ENCODE measurements at places on chromosomes 6 and 20.
A peak's percentile ranks its signal among the peaks of the same experiment; 100 is the strongest.

DNA sequence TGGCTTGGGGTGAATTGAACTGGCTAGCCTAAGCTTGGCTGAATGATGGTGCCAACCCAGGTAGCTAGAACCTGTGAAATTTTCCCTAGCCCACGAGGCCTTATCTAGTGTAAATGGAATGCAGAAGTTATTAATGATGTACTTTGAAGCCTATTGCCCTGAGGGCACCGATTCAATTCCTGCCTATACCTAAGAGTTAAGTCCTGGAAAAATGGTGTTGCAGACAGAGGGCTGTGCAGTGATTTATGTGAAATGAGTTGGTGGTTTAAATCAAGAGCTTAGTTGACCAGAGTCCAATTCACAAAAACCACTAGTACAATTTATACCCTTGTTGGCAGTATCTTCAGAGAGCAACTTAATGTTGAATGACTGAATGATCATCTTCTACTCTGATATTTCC lies 373.8 kb upstream of the JAG1 start:
- DNase-seq = no peak

- DNase-seq = no peak
Observed at GRCh38 chr6:25971187-25971821, 8.7 kb downstream of the TRIM38 start.

DNA sequence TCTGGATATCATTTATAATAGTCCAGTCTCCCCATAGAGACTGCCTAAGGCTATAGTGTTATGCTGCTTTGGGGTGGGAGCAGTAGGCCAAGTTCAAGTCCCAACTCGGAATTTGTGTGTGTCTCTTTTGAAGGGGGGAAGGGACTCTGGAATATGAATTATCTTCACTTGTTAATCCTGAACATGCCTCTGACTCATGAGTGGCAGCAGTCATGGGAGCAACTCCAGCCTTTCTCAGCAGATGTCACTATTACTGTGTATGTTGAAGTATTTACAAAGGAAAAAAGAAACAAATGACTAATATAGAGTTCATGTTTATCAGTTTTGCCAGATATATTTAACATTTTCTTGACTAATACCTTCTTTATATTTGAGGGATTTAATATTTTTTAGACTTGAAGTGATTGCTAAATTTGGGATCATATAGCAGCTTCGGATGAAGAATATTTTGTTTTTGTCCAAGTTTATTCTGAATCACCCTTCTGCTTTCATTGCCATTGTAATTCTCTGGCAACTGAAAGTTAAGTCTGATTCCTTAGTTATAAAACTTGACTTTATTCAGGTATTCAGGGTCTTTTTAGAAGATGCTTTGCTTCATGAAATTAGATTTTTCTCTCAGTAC lies 23.4 kb downstream of the FAM217A start:
- peak; percentile 22 for DNase-seq

DNA sequence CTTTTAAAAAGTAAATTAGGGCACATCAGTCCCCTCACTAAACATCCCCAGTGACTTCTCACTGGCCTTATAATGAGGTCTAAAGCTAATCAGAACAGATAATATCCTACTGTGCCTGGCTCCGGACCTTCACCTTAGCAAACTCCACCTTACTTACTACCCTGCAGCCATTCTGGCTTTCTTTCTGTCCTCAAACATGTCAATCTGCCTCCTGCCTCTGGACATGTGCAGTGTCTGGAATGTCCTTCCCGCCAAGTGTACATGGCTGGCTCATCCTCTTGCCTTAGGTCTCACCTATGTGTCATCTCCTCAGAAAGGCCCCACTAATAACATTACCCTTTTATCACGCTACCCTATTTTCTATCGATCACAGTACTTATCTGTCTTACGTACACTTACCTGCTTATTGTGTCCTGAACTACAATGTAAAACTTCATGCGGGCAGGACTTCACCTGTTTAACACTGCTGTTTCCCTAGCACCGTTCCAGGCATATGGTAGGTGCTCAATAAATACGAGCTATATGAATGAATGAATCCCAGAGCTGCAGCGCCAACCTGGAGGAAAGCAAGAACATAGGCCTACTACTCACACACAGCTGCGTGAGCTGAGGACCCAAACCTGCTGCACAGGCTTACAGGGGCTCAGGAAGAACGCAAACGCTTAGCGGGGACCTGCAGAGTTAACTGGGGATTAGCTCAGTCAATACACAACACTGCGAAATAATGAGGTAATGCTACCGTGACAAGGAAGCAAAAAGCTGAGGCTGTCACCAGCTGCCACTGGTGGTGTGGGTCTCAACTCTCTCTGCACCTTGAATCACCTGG lies 991 bp downstream of the UQCC2 start:
- DNase-seq = no peak

- DNase-seq = no peak
Observed at GRCh38 chr20:34701405-34702085, 2.6 kb upstream of the TP53INP2 start.

- no peak for DNase-seq
Observed at GRCh38 chr6:24966381-24966780, 30.6 kb upstream of the RIPOR2 start.

GRCh38 chr20:63447320-63447719 lies 25.1 kb downstream of the KCNQ2 start:
- DNase-seq = no peak

- peak; percentile 35 for DNase-seq
Observed at GRCh38 chr20:51562027-51562331, 19.5 kb upstream of the NFATC2 start.

DNA sequence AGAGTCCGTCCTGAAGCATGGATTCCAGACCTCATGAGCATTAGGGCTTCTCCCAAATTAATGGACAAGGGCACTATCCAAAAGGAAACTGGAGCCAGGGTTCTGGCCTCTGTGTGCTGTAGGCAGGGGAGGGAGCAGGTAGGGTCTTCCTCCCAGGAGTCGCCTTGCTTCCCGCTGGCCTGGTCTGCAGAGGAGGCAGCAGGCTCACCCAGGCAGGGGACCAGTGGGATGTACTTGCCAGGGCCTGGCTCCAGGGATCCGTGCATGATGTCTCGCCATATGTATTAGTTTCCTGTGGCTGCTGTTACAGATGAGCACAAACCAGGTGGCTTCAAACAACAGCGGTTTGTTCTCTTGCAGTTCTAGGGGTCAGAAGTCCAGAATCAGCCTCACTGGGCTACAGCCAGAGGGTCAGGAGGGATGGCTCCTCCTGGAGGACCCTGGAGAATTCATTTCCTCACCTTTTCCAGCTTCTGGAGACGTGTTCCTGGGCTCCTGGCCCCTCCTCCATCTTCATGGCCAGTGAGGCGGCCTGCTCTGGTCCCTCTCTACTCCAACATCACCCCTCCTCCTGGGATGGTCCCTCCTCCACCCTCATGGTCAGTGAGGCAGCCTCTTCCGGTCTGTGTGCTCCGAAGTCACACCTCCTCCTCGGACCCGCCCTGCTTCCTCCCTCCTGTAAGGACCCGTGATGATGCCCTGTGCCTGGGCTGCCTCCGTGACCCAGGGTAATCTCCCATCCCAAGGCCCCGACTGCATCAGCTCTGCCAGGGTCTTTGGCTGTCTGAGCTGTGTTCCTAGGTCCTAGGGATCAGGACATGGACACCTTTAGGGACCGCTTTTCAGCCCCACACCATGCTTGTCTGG lies 329.1 kb downstream of the CDH4 start:
- DNase-seq = no peak

DNA sequence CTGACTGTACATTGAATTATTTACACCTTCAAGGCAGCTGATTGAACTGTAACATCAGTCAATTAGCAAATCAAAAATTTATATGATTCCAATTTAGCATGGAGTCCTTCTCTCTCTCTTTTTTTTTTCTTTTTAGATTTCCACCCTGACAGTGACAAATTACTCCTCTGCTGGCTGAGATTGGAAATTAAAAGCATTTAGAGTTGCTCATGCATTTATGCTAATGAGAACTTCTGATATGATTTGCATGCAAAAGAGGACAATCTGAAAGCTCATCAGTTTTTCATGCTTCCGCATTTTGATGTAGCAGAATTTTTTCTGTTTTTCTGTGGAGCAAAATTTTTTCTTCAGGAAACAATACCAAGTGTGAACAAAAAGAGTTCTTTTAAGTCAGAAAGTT lies 130.5 kb upstream of the NOX3 start:
- no peak for DNase-seq

- no peak for DNase-seq
Observed at GRCh38 chr20:36251426-36251825, 15.1 kb downstream of the AAR2 start.

- no peak for DNase-seq
Observed at GRCh38 chr20:25686081-25687067, 10.3 kb downstream of the ZNF337 start.

GRCh38 chr6:129426343-129426742 lies 283.6 kb downstream of the ARHGAP18 start:
- DNase-seq = no peak

- no peak for DNase-seq
Observed at GRCh38 chr6:106574741-106575458, 54.4 kb downstream of the RTN4IP1 start.

- peak; percentile 24 for DNase-seq
Observed at GRCh38 chr6:166998256-166999144, 697 bp upstream of the CEP43 start.

DNA sequence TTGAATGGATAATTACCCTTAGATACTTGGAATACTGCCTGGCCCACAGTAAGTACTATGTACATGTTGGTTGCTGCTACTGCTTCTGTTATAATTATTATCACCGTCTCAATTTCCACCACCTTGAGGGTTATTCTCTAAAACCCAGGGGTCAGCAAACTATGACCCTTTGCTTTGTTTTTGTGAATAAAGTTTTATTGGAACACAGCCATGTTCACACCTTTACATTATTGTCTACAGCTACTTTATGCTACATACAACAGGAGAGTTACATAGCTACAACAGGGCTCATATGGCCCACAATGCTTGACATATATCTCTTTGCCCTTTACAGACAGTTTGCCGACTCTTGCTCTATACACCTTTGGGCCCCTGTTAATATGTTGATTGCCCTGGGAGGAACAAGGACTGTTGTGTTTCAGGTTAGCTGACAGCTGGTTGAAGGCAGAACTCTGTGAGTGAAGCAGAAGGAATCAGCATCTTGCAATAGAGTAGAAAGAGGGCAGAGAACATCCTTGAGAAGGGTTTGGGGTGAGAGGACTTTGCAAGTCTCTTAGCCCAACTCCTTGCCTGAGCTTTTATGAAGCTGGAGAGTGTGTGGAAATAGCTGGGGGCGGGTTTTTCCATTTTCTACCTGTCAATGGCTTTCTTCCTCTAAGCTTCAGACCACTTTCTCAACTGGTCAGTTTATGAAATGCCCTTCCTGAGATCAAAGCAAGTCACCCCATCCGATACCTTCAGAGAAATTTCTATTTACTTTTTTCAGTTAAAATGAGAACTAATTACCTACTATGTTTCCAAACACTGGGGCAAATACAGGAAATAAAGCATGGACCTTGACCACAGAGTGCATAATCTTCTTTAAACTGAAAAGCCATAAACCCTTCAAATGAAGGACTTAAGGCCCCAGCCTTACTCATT lies 3.5 kb upstream of the MEP1A start:
- DNase-seq = no peak

- DNase-seq = peak; percentile 49
Observed at GRCh38 chr6:116111552-116112528, 11.2 kb downstream of the NT5DC1 start.
